Renal cortical epithelial cell (primary cell): ENCODE measurements at places on chromosomes 7 and 10. TPM values are rescaled to one million over a fixed set of nuclear protein-coding genes. Genes with fewer than 3 reads are reported as not detected.
A peak's percentile ranks its signal among the peaks of the same experiment; 100 is the strongest.

DNA sequence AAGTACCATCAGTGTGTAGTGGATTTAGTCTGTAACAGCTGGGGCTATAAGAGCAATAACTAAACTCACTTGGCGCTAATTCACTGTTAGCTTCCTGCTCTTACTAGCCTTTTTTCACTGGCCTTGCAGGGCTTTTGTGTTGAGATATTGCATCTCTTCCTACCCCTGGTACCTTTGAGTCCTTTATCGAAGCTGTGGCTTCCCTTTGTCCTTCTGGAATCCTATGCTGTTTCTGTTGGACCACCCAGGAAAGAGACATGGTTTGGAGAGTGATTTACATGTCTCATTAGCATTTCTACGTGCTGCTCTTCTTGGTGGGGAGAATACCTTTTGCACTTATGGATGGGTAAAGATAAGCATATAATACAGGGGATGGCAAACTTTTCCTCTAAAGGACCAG, 103.8 kb downstream of the MLLT10 start:
- no peak for DNase-seq

ZDHHC4 gene
- total RNA-seq = 40.3 and 58.8 TPM in 2 replicates

DNA sequence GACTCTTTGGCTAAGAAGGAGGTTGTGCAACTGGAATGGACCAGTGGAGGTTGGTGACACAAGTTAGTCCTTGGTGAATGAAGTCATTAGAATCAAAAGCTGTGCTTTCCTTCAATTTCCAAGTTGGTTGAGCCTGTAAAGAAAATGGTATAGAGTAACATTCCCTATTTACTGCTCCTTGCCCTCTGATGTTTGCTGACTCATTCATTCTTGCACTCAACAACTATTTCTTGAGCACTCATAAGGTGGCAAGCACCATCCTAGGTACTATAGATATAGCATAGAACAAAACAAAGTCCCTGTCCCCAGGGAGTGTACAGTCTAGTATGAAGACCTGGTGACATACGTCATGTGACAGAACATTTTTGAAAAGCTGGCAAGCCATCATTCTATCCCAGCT, 118.9 kb upstream of the CCDC6 start:
- no peak for DNase-seq

GRCh38 chr10:4519658-4520402, 306.2 kb upstream of the AKR1E2 start:
- peak; percentile 67 for DNase-seq

DNA sequence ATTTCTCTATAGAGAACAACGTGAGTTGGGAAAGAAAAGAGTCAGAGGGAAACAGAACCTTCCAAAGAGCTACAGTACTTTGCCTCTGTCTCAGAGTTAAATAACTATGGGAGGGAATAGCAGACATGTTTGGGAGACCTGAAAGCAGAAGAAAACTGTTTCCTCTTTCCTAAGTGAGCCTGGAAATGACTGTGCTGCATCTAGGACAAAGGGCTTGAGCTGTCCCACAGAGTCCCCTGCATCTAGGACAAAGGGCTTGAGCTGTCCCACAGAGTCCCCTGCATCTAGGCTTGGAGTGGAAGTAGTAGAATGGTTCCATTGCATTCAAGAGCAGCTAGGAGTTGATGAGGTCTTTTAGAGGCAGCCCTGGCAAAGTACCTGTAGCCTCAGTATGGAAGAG, 149.7 kb downstream of the DKK1 start:
- DNase-seq = no peak

PTF1A gene
- total RNA-seq = not detected in 2 replicates

- no peak for DNase-seq
Observed at GRCh38 chr10:124547647-124548168, 86.1 kb downstream of the LHPP start.

DNA sequence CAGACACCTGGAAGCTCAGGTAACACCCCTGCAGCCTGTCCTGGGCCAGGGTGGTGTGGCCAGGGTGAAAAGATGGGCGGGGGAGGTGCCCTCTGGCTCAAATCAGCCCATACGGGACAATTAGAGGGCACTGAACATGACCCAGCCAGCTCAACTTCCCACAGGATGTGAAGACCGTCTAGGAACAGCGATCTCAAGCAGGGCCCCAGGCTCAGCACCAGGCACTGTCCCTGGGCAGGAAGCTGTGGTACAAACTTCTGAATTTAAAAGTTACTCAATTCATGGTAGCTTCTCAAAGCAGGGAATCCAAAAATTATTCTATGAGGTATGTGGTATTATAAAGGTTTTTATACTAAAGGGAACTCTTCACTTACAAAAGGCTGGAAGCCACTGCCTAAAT, 5.1 kb upstream of the GRB10 start:
- DNase-seq = no peak

- DNase-seq = no peak
Observed at GRCh38 chr7:123972045-123972444, 47.0 kb downstream of the SPAM1 start.

PRSS2 gene
- not detected in 2 replicates for total RNA-seq

NEUROD6 gene
- not detected in 2 replicates for total RNA-seq

DOCK4 gene
- total RNA-seq = 24.5 and 50.4 TPM in 2 replicates

DNA sequence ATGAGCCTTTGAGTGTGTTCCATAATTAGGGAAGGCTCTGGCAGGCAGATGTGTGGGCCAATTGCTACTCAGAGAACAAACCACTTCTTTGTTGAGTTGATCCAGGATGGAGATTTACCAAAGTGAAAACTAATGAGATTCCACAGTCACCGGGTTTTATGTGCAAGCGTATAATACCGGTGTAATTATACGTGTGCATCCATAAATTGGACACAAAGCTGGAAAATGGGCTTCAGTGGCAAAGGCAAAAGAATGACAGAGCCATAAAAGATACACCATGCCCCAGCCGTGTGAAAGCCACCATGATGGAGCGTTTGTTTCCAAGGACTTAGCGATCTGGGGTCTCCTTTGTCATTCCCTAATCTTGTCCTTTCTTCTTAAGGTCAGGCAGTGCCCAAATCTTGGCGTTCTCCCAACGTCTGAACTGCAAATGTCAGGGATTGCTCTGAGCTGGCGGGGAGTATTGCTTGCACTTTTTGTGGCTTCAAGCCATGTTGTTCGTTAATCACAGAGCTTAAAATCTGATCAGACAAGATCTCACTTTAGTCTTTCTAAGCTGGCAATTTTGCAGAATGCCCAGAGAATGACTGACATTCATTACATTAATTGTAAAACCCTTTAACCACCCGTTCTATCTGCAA, 70.1 kb downstream of the NPTX2 start:
- DNase-seq = no peak

DNA sequence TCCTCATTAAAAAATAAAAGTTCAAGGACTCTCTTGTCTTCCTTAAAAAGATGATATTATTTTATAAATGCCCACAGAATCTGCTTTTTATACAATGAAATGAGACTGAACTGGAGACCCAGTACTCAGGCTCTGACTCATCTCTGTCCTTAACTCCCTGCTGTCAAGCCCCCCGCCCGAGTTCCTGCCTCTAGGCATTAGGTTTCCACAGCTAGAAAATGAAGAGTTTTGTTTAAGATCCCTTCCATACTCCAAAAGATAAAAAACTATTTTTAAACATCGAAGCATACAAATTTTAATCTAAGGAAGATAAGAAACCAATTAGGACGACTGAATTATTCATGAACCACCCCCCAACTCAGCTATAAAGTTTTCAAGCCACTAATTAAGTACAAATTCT, 97.7 kb upstream of the FEZF1 start:
- no peak for DNase-seq

DNA sequence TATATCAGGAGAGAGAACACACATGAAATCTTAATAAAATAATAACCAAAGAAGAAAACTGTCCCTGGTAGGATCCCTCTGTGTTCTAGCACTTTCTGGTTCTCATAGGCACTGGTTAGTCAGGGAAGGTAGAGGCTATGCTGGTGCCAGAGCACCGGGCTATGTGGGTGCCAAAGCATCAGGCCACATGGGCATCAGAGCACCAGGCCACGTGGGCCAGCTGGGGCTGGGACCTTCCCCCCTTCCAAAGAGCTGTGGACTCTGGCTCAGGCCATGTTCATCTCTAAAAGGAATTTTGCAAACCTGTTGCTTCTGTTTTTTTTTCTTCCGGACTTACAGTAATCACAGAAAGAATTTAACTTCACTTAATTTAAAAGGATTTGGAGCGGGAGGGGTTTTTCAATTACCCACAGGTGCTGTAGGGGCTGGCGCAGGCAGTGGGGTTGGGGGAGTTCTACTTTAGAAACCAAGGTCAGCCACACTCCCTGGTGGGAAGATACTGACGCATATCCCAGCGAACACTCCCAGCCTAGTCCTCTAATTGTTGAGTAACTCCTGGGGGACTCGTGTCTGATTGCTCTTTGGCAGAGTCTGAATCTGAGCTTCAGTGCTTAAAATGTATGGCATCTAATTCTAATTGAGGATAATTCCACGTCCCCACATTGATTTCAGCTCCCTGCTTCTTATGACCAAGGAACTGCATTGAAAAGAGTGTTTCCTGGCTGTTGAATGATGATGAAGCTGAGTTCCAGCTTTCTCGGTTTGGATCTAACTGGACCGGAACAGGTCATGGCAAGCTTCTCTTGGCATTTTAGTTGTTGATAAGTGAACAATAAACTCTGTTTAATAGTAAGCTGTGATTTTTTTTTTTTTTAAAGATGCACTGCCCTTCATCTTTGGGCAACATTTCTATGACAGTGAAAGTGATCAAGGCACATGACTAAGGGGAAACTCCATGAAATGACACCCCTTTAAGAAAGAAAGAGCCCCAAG, 110.7 kb upstream of the FZD8 start:
- peak; percentile 65 for DNase-seq

ERVW-1 gene
- total RNA-seq = not detected in 2 replicates

- DNase-seq = peak; percentile 2
Observed at GRCh38 chr7:109836016-109836415, 1254.9 kb upstream of the LRRN3 start.

DNA sequence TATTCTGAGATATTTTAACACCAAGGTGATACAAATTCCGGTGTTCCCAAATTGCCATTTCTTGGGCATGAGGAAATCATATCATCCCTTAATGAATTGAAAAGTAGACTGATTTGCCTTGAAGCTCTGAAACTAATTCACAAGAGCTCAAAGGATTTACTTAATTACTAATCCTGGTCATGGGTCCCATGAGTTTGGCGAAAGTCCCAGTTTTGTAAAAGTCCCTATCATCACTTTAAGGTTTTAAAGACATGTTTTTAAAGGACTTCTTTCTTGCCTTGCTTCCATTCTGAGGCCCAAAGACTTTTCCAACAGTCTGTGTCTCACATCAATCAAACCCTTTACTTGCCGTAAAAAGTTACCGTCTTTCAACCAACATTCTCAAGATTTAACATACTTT, 377.9 kb downstream of the DNAJB9 start:
- no peak for DNase-seq
